ENCODE measurements at places on chromosomes 7 and 10.

DNA sequence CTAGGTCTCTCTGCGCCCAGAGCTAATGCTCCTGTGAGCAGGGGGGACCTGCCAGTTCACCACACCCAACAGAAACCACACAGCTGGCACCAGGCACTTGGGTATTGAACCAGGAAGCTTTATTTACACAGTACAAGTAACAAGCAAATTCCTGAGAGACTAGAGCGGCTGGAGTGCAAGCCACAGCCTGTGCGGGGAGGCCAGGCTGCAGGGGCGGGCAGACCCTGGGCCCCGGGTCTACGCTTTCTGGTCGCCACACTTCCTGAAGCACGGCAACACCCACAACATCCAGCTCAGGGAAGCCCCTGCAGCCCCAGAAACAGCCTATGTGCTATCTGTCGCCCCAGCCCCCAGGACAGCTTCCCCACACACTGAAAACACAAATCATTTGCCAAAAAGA is 125.0 kb downstream of the FAM53B start:
- H3K36me3 ChIP-seq = no peaks in the 10 kb centered on the region
- H3K4me3 ChIP-seq = no peak overlapping the region
- DNase-seq = peak; percentile 16
- H3K27me3 ChIP-seq = no peaks in the 10 kb centered on the region

DNA sequence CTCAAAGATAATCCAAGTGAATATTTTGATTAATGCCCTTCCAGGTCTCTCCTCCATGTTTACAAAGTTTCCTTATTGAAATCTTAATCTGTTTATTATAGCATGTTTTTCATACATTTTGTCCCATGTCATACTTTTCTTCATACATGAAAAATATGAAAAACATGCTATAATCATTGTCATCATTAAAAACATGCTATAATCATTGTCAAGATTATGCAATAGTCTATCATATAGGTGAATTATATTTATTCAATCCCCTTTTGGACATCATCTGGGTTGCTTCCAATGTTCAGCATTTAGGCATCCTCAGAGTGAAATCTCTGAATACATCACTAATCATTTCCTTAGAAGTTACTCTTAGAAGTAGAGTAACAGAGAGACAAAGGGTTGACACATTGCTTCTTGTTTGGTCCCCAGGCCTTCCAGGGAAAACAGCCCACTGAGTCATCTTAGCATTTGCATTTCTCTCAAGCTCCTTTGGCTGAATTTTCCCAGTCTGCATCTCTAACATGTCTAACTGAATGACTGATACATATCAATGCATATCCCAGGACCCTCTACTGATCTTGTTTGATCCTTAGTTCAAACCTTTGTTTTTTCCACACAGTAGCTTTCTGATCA is 87.0 kb downstream of the SGMS1 start:
- no peak overlapping the region for H3K4me3 ChIP-seq
- no peak overlapping the region for H3K27ac ChIP-seq
- no peaks in the 10 kb centered on the region for H3K36me3 ChIP-seq

GRCh38 chr10:77016855-77017254 is 620.8 kb downstream of the KCNMA1 start:
- no peaks in the 10 kb centered on the region for H3K36me3 ChIP-seq
- H3K27ac ChIP-seq = no peak overlapping the region
- no peaks in the 10 kb centered on the region for H3K4me1 ChIP-seq
- H3K27me3 ChIP-seq = no peaks in the 10 kb centered on the region
- no peak overlapping the region for H3K4me3 ChIP-seq

- H3K4me3 ChIP-seq = no peak overlapping the region
- no peaks in the 10 kb centered on the region for H3K27me3 ChIP-seq
- no peaks in the 10 kb centered on the region for H3K36me3 ChIP-seq
- no peak for DNase-seq
- H3K4me1 ChIP-seq = no peaks in the 10 kb centered on the region
- no peak overlapping the region for H3K27ac ChIP-seq
These were observed 12.3 kb upstream of the CLDN12 start for GRCh38 chr7:90390926-90391325.

DNA sequence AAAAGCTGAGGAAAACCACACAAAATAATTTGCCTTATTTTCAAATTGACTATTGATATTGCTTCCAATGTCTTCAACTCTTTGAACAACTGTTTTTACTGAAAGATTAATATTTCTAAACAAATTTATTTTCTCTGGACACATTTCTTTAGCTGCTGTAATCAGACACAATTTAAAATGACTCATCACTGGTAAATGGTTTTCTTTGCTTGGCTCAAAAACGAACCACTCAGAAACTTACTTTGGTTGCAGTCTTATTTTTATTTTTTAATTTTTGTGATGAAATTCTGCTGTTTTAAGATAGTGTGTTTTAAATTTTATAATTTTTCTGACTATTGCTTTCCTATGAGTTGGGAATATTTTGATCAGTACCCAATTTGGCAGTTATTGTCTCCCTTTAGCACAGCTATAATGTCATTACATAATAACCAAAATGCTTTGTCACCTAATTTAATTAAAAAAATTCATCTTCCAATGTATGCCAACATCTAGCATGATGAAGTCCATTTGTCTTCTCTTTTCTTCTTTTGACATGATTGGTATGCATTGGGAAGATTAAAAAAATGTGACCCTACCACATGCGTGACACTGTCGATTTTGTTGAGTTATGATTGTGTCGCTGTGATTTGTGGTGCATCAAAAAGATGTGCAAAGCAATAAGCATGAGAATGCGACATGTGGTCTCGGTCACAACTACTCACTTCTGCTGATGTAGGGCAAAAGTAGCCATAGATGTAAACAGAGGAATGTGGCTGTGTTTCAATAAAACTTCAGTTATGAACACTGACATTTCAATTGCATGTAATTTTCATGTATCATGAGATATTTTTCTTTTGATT is 222.3 kb downstream of the SUGCT start:
- no peaks in the 10 kb centered on the region for H3K27me3 ChIP-seq
- peak; percentile 48 for DNase-seq
- no peaks in the 10 kb centered on the region for H3K4me1 ChIP-seq
- no peak overlapping the region for H3K4me3 ChIP-seq
- no peak overlapping the region for H3K27ac ChIP-seq

GRCh38 chr10:37632641-37633040 is 224.8 kb downstream of the ZNF248 start:
- DNase-seq = no peak
- no peaks in the 10 kb centered on the region for H3K4me1 ChIP-seq
- no peak overlapping the region for H3K4me3 ChIP-seq
- no peak overlapping the region for H3K27ac ChIP-seq
- no peaks in the 10 kb centered on the region for H3K27me3 ChIP-seq
- H3K36me3 ChIP-seq = no peaks in the 10 kb centered on the region

DNA sequence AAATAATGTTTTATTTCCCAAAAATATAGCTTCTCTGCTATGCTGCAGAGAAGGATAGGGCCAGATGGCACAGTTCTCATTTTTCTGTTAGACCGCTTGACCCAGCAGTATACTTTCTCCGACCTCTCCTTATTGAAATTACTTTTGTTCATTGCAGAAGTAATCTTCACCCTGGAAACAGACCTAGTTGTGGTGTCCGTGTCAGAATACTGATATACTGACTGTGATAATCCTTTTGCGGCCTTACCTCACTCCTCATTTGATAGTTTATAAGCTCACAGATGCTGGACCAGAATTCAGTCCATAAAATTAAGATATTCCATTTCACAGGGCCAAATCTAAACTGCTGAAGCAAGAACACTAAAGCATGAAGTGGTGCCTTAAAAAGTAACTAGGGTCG is 260.6 kb upstream of the DKK1 start:
- no peaks in the 10 kb centered on the region for H3K27me3 ChIP-seq
- DNase-seq = no peak
- H3K4me1 ChIP-seq = no peaks in the 10 kb centered on the region
- no peak overlapping the region for H3K4me3 ChIP-seq
- no peak overlapping the region for H3K27ac ChIP-seq
- no peaks in the 10 kb centered on the region for H3K36me3 ChIP-seq

DNA sequence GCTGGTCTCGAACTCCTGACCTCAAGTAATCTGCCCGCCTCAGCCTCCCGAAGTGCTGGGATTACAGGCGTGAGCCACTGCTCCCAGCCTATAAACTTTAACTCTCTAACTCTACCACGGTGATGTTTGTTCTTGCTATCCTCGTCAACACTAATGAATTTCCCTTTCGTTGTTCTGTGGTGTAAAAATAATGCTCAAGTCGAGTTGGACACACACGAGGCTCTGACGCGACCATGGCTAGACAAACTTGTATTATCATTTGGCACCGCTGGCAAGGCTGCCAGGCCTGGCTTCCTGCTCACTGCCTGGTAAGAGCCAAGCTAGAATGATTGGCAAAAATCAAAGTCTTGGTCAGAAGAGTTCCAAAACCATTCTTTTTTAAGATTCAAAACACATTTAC is 167.0 kb upstream of the KLF6 start:
- no peaks in the 10 kb centered on the region for H3K36me3 ChIP-seq
- no peak overlapping the region for H3K4me3 ChIP-seq
- H3K27ac ChIP-seq = no peak overlapping the region
- peaks cover 3% of the 10 kb centered on the region for H3K4me1 ChIP-seq

DNA sequence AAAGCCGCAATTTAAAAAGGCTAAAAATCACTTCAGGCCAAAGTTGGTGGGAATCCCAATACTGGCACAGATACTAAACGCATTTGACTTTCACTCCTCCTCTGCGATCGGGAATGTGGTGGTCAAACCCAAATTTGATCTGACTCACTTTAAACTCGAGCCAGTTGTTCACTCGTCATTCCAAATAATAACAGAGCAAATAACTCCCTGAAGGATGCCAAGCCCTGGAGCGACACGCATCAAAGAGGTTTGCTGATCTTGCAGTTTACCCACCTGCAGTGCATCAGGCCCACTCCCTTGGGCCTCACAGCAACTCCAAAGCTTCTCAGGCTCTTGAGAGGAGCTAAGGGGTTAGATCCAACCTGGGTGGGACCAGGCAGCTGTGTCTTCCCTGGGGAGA is 12.2 kb downstream of the PTN start:
- H3K4me3 ChIP-seq = no peak overlapping the region
- peak; percentile 69 for DNase-seq
- H3K4me1 ChIP-seq = peaks cover 23% of the 10 kb centered on the region

- H3K4me1 ChIP-seq = peaks cover 8% of the 10 kb centered on the region
- H3K36me3 ChIP-seq = no peaks in the 10 kb centered on the region
- H3K4me3 ChIP-seq = peak overlapping the region; percentile 19
- peak overlapping the region; percentile 45 for H3K27ac ChIP-seq
- no peaks in the 10 kb centered on the region for H3K27me3 ChIP-seq
- DNase-seq = peak; percentile 98
These were observed 284.6 kb downstream of the KLF6 start for GRCh38 chr10:3500408-3500856.

DNA sequence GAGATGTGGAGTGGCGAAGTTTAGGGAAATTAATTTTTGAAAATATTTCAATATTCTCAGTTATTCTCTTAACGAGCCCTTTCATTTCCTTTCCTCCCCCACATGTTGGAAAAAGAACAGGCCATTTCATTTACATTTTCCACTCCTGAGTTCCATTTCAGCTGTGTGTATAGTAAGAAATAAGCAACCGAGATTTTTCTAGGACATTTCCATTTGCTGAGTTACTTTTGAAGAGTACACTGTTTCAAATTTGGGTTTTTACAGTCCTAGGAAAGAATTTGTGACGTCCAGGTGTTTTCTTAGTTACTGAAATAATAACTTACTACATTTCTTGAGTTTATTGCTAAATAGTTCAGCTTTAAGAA is 1.2 kb downstream of the SEPTIN7 start:
- peak overlapping the region; percentile 90 for H3K4me3 ChIP-seq
- no peaks in the 10 kb centered on the region for H3K36me3 ChIP-seq
- no peak for DNase-seq
- peak overlapping the region; percentile 99 for H3K27ac ChIP-seq
- H3K4me1 ChIP-seq = peaks cover 18% of the 10 kb centered on the region
- no peaks in the 10 kb centered on the region for H3K27me3 ChIP-seq

GRCh38 chr7:92052684-92053083 is 81.6 kb downstream of the CYP51A1 start:
- H3K27me3 ChIP-seq = no peaks in the 10 kb centered on the region
- no peaks in the 10 kb centered on the region for H3K4me1 ChIP-seq
- DNase-seq = no peak
- H3K27ac ChIP-seq = no peak overlapping the region
- H3K4me3 ChIP-seq = no peak overlapping the region

DNA sequence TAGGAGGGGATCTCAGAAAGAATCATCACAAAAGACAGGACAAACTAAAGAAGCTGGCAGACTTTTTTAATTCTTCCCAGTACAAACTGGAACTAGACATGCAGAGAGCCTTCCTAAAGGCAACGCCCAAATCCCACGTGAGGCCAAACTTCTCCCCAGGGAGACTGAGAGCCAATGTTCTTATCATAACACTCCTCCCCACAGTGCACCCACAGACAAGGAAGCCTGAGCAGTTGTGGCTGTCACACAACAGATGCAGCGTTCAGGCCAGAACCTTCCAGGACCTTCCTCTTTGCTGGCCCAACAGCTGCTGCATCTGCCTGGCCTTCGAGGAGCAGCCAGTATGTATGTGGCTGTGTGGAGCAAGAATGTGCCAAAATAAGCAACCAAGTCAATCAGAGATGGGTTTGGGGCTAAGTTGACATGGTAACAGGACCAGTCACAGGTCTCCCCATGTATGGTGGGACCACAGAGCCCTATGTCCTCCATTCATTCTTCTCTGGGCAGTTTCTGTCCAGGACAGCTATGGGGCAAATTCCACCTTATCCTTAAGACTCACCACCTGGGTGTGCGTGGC is 34.9 kb downstream of the SRPK2 start:
- H3K4me3 ChIP-seq = no peak overlapping the region
- H3K36me3 ChIP-seq = no peaks in the 10 kb centered on the region
- DNase-seq = peak; percentile 20
- H3K27me3 ChIP-seq = no peaks in the 10 kb centered on the region

DNA sequence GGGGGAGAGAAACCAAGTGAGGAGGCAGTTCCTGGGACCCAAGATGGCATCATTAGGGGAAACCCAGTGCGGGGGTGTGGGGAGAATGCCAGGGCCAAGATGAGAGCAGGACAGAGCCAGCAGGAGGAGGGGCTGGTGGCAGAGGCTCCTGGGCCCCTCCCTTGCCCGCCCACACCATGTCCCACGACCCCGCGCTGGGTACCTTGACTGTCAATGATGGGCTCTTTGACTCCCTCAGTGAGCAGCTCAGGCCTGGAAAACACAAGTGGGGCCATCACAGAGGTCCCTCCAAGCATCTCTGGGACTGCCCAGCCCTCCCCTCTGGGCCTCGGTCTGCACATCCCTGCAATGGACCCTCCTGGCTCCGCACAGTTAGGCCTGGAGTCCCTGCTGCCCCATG is 75.4 kb downstream of the RABGEF1 start:
- H3K27me3 ChIP-seq = no peaks in the 10 kb centered on the region
- peaks cover 8% of the 10 kb centered on the region for H3K36me3 ChIP-seq
- H3K27ac ChIP-seq = no peak overlapping the region
- no peak overlapping the region for H3K4me3 ChIP-seq

All from astrocyte (in vitro differentiated cells and primary cell).